ENCODE measurements at places on chromosomes 2 and 18.

GRCh38 chr2:221289389-221289788 is 282.7 kb downstream of the EPHA4 start:
- no peak for DNase-seq

DNA sequence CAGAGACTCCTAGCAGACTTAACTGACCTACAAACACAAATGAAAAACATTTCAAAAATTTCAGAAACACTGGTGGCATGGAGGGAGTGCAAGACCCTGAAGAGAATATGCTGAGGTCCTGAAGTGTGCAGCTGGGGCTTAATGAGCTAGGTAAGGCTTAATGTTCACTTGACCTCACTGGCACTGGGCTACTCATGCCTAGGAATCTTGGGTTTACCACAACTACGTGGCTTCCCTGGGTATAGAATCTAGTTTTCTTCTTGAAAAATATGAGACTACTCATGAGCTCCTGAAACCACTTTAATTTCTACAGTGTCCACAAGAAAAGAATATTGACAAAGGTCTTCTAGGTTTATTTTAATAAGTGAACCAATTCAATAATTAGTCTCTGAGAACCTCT is 139.8 kb downstream of the HNMT start:
- no peak for DNase-seq

DNA sequence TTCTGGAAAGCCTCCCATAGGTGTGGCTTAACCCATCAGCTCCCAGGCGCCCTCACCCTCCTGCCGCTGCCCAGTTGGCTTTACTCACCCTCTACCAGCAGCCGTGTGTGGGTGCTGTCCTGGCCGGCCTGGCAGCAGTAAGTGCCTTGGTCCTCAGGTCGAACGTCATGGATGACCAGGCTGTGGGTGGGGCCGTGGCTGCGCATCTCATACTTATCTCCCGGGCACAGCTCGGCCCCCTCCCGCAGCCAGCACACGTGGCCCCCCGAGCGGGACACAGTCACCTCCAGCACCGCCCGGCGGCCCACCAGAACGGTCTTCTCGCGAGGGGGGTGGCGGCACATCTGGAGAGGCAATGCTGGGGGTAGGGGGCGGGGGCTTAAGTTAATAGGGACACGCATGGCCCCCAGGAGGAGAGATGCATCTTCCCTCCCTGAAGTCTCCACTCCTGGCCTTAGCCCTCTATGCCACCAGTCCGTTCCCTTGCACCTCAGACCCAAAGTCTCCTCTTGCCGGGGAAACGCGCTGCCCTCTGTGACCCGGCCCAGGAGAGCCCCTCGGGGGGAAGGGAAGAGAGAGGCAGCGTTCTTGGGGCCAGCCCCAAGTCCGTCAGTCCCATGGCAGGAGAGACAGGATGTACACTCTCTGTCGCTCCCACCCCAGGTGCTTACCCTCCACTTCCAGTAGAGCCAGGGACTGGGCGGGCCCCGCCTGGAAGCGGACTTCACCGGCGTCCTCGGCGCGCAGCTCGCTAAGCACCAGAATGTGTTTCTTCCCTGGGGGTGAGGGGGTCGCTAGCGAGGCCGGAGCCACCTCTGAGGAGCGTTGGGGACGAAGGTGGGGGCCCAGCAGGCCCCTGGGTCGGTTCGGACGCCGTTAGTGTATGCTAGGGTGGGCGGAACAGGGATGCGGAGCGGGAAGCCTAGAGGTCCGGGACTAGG is 7.9 kb downstream of the TMEM198 start:
- DNase-seq: no peak

DNA sequence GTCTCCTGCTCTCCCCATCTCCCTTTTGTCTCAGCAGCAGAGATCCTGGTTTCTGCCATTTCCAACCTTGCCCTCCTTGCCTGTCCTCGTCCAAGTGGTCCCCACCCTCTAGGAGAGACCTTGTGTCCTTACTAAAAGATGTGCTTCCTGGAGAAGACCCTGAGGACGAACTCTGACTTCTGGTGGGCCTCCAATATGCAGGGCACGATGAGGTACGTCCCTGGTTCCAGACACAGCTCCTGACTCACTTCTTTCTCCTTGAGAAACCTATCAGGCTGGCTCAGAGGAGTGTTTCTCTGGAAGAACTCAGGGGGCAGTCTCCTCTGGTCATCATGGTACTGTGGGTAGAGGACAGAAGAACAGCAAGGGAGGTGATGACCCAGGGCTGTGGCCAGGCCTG is 28.2 kb downstream of the CAPN14 start:
- DNase-seq: no peak

DNA sequence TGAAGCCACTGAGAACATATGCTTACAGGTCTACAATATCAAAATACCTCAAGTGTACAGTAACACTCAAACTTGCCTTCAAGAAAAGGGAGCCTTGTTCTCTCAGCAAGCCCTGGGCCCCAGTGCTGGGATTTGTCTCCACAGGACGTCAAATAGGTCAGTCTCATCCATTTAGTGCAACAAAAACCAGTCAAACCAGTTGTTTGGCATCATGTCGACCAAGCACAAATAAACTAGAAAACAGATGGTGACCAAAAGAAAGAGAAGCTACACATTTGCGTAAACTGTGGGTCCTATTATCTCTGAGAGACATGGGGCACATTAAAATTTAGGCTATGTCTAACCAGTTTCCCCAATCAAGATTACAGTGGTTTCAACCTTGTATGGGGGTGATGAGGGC is 182.6 kb upstream of the PKDCC start:
- DNase-seq: no peak

DNA sequence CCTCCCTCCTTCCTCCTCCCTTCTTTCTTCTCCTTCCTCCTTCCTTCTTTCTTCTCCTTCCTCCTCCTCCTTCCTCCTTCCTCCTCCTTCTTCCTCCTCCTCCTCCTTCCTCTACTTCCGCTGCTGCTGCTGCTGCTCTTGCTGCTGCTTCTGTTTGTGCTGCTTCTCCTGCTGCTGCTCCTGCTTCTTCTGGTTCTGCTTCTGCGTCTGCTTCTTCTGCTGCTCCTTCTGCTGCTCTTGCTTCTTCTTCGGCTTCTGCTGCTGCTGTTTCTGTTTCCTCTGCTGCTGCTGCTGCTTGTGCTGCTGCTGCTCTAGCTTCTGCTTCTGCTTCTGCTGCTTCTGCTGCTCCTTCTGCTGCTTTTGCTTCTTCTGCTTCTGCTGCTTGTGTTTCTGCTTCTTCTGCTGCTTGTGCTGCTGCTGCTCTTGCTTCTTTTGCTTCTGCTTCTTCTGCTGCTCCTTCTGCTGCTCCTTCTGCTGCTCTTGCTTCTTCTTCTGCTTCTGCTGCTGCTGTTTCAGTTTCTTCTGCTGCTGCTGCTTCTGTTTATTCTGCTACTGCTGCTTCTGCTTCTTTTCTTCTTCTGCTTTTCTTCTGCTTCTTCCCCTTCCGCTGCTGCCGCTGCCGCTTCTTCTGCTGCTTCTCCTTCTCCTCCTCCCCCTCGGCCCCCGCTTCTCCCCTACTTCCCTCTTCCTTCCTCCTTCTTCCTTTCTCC is 8.6 kb downstream of the SNRNP27 start:
- no peak for DNase-seq

DNA sequence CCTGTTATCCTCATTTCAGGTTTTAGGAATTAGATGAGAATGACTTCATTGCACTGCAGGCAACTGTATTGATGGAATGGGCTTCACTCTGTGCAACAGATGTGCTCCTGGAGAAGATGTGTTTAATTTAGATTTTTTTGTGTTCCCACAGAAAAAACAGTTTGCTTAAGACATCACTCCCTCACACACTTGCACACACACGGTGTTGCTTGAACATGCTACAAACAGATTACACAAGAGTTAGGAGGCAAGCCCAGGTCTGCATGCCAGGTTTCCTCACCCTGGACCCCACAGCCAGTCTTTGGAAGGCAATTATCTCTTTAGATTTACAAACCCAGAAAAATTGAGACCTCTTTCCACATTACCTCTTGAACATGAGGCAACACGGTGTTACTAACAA is 93.7 kb upstream of the KLHL29 start:
- no peak for DNase-seq

- no peak for DNase-seq
These were observed 13.6 kb downstream of the CLUL1 start for GRCh38 chr18:610214-610928.

- peak; percentile 13 for DNase-seq
These were observed 77.7 kb upstream of the SMAD2 start for GRCh38 chr18:48007955-48008701.

DNA sequence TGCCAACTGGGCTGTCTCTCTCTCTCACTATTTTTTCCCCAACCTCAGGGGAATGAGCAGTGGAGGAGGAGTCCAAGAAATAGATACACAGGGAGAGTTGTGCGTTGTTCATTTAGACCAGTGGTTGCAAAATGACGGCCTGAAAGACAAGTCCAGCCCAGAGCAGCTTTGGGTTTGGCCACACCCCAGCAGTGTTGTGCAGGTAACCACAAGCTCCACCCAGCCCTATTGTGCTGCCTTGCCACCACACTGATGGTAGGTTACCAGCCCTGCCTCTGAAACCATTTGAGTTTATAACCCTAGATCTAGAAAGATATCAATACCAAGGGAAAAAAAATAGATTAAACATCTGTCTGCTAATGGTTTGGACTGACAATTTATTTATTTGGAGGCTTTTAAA is 144.3 kb downstream of the CMPK2 start:
- no peak for DNase-seq

GRCh38 chr2:207253666-207254345 is 88.1 kb upstream of the KLF7 start:
- no peak for DNase-seq

Data from CD4-positive, alpha-beta T cell treated with Interleukin-15 for 4 hours (primary cell).